ENCODE measurements at places on chromosomes 2 and 18. TPM values are rescaled to one million over a fixed set of nuclear protein-coding genes. Genes with fewer than 3 reads are reported as not detected.

DNA sequence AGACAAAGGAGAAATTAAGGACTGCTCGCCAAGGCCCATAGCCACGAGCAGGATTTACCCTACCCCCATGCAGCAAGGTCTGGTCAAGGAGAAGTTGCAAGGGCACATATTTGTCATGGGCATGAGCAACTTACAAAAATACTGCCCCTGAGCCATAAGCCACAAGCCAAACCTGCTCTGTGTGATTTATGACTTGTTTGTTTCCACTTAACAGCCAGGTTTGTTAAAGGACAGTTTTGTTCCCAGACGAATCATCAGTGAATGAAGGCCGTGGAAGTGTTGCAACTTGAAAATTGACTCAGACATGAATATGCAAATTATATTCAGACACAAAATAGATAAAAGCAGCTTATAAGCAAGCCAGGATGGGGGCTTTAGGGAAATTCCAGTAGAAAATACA is 31.3 kb upstream of the EVA1A start:
- DNase-seq = no peak

REG1B gene
- total RNA-seq = not detected

GRCh38 chr2:102992607-102993006 is 230.8 kb downstream of the TMEM182 start:
- no peak for DNase-seq

DNA sequence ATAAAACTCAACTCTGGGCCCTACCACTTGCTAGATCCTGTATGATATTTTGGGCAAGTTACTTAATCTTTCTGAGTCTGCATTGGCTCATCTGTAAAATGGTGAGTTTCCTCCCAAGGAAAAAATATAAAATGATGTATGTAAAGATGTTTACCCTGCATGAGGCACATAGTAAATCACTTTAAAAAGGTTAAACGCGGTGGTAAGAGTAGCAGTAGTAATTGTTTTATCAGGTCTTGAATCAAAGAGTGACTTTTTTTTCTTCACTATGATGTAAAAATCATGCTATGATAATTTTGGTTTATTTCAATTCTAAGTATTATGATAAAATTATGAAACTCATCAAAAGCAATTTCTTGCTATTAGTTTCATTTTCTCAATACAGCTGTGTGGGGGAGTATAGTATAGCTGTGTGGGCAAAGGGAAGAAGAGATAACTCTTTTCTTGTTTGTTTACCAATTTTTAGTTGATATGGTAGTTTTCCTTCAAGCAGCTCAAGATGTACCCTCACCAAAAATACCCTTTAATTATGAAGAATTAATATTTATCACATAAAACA is 10.7 kb downstream of the ARHGAP15 start:
- no peak for DNase-seq

All from Right ventricle myocardium superior (tissue), 1 donor.